Eye (tissue), 1 donor: ENCODE measurements at places on chromosomes 13 and 19.

GRCh38 chr13:88800505-88800904 lies 1129.3 kb downstream of the SLITRK5 start:
- no peak for DNase-seq

DNA sequence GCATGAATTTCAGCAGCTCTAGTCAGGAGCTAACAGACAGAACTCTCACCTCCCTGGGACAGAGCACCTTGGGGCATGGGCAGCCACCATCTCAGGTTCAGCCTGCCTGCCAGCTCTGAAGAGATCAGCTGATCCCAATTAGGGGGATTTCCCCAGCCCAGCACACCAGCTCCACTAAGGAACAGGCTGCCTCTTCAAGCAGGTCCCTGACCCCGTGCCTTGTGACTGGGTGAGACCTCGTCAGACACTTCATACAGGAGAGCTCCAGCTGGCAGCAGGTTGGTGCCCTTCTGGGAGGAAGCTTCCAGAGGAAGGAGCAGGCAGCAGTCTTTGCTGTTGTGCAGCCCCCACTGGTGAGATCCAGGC lies 84.5 kb upstream of the UFM1 start:
- no peak for DNase-seq

DNA sequence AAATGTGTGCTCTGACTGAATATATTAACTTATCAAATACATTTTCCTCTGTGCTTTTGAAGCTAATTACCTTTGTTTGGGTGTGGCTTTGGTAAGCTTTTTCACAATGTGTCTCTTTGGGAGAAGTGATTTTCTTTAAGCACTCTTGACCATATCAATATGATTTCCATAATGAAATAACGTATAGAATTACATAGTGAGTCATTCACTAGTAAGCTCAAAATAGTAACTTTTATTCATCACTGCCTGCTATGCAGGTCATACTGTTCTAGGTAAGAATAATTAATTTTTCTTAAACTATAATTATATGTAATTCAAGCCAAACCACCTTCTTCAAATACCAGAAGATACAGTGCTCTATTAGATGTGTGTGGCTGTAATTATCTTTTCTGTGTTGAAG lies 480.7 kb downstream of the MYO16 start:
- DNase-seq, result no peak

GRCh38 chr19:869245-870177 lies 10.0 kb downstream of the CFD start:
- DNase-seq, result no peak

- no peak for DNase-seq
Measured at GRCh38 chr19:4972509-4973230, 3.8 kb downstream of the KDM4B start.

DNA sequence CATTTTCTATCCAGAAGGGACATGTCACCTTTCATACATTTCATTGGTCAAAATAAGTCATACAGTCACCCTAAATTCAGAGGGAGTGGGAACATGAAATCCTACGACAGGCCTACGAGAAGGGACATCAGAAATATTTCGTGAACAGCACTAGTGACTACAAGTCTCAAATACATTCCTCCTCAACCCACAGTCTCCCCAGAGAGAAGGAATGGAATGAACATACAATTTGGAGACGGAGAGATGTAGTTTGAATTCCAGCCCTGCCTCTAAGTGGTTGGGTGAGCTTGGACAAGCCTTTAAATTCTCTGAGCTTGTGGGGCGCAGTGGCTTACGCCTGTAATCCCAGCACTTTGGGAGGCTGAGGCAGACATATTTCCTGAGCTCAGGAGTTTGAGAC lies 9.9 kb downstream of the SERTM1 start:
- no peak for DNase-seq

GRCh38 chr19:29837996-29838395 lies 26.2 kb downstream of the CCNE1 start:
- DNase-seq, result no peak

DNA sequence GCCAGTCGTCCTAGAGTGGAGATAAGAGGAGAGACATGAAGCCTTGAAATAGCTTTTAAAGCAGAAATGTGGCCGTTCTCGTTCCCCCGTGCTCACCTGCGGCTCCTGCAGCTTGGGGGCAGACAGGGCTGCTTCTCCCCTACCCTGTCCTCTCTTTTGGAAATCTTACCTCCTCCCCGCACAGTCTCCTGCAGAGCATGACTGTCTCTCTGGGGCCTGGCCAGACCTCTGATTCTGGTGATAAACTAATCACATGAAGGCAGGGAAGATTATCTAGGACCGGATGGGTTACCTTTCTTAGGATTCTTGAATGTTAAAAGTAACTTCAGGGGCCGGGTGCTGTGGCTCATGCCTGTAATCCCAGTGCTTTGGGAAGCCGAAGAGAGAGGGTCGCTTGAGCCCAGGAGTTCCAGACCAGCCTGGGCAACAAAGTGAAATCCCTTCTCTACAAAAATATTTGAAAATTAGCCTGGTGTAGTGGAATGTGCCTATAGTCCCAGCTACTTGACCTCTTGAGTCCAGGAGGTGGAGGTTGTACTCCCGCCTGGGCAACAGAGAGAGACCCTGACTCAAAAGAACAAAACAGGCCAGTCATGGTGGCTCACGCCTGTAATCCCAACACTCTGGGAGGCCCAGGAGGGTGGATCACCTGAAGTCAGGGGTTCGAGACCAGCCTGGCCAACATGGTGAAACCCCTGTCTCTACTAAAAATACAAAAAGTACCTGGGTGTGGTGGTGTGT lies 8.1 kb downstream of the CEBPA start:
- DNase-seq, result no peak

- DNase-seq, result no peak
Measured at GRCh38 chr19:1843646-1844394, 4.5 kb downstream of the REXO1 start.

GRCh38 chr13:60028021-60028420 lies 135.7 kb downstream of the DIAPH3 start:
- no peak for DNase-seq

- peak; percentile 99 for DNase-seq
Measured at GRCh38 chr19:42396381-42397262, 6.5 kb upstream of the CNFN start.

DNA sequence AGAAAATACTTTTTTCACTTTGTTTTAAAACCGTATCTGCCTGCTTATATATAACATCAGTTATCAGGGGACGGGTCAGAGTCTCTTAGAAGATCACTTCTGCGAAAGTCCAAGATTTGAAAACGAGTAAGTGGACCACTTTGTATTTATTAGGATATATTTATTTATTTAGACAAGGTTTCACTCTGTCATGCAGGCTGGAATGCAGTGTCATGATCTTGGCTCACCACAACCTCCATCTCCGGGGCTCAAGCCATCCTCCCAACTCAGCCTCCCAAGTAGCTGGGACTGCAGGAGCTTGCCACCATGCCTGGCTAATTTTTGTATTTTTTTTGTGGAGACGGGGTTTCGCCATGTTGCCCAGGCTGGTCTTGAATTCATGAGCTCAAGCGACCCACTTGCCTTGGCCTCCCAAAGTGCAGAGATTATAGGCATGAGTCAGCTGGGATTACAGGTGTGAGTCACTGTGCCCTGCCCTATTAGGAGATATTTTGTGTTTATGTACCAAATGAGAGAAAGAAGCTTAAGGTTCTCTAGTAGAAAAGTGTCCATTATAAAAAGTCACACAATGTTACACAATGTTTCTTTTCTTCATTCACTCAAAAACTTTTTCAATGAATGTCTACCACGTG lies 39.5 kb downstream of the RASL11A start:
- no peak for DNase-seq

DNA sequence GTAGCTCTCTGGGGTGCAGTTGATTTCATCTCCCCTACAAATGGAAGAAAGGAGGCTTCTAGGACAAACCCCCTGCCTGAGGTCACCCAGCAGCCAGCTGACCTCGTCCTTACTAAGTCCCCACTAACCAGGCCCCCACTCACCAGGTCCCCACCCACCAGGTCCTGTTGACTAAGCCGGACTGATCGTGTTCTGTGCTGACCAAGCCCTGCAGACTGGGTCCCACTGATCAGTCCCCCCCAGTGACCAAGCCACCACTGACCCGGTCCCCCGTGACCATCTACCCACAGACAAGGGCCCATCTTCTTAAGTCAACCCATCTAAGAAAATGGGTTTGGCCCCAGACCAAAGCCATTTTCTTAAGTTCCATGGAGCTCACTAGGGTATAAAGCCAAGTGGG lies 36.8 kb upstream of the TPM4 start:
- no peak for DNase-seq

GRCh38 chr19:1125601-1126467 lies 22.0 kb downstream of the GPX4 start:
- no peak for DNase-seq

DNA sequence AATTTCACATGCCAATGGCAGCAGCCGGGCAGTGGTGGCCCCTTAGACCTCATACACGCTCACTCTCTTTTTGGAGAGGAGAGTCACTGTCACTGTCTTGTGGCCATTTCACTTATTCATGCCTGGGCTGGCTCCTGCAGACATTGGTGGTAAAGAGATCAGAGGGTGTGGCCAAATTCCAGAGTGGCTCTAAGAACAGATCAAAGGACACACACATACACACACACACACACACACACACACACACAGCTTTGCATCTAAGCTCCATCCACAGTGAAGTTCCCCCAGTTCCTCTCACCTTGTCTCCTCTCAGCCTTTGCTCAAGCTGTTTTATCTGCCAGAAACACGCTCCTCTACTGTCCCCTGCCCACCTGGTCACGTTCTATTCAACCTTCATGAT lies 46.5 kb upstream of the KPNA3 start:
- no peak for DNase-seq

- DNase-seq, result no peak
Measured at GRCh38 chr13:49927755-49928154, 8.4 kb downstream of the SPRYD7 start.

DNA sequence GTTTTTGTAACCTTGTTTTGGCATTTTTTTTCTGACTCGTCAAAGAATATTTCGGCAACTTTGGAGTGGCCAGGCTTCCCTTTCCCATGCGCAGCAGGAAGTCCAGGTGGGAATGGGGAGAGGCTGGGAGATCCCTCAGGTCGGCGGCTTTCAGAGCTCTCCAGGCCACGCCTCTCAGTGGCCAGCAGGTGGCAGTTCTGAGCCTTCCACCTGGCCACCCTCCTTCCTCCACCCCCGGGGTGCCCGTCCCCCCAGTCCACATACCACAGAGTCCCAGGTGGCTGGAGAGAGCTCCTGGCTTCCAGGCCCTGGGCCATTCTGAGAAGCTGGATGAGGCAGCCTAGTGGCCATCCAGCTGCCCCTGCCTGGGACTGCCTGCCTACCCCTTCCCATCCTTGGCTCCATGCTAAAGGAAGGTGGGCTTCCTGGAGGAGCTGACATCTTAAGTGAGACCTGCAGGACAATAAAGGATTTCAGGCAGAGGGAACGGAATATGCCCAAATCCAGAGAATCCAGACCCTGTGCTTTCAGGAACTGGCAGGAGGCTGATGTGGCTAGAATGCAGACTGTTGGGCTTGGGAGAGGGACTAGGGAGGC lies 46.3 kb downstream of the CCNE1 start:
- peak; percentile 28 for DNase-seq

DNA sequence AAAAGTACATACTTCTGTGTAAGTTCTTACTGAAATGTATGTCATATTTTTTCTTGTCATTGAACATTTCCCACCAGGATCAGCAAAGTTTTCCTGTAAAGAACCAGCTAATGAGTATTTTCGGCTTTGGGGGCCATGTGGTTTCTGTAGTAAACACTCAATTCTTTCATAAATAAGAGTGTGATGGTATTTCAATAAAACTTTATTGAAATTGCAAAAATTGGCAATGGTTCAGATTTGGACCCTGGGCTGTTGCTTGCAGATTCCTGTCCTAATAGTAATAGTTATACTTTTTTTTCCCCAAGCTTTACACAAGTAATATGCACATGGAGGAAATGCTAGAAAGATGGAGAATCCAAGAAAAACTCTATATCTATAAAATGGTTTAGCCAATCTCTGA lies 83.7 kb downstream of the ZNF536 start:
- no peak for DNase-seq

- DNase-seq, result no peak
Measured at GRCh38 chr13:96238861-96239260, 149.0 kb downstream of the HS6ST3 start.

DNA sequence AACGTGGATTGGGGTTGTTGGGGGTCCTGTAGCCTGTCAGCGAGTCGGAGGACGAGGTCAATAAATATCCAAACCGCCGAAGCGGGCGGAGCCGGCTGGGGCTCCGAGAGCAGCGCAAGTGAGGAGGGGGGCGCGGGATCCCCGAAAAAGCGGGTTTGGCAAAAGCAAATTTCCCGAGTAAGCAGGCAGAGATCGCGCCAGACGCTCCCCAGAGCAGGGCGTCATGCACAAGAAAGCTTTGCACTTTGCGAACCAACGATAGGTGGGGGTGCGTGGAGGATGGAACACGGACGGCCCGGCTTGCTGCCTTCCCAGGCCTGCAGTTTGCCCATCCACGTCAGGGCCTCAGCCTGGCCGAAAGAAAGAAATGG lies 754 bp upstream of the SIX5 start:
- peak; percentile 88 for DNase-seq

- no peak for DNase-seq
Measured at GRCh38 chr19:51441410-51442390, 16.6 kb downstream of the SIGLEC8 start.

- peak; percentile 72 for DNase-seq
Measured at GRCh38 chr19:17281391-17282304, at the start of gene ANKLE1. Gene ANKLE1, plus strand, starts transcription at chr19:17281901. Its CDS starts 20 bp downstream, at chr19:17281921.

GRCh38 chr13:114142640-114143490 lies 10.4 kb upstream of the RASA3 start:
- DNase-seq, result peak; percentile 33

- DNase-seq, result no peak
Measured at GRCh38 chr13:60720590-60720989, 323.6 kb downstream of the TDRD3 start.

- no peak for DNase-seq
Measured at GRCh38 chr13:70188567-70188966, 80.3 kb upstream of the KLHL1 start.

- DNase-seq, result no peak
Measured at GRCh38 chr19:16569609-16570320, 2.5 kb downstream of the SLC35E1 start.

GRCh38 chr19:50357178-50358100 lies 8.0 kb downstream of the NAPSA start:
- DNase-seq, result peak; percentile 89
